Activated T-cell treated with anti-CD3 and anti-CD28 coated beads, Interleukin-2, amount 50 U/mL, for 72 hours (primary cell): ENCODE measurements at places on chromosomes 4 and X.

GRCh38 chr4:143488687-143489086, 24.8 kb upstream of the SMARCA5 start:
- DNase-seq: no peak

- DNase-seq: no peak
These were observed 2106.0 kb downstream of the PCDH7 start for GRCh38 chr4:32826169-32826568.

- no peak for DNase-seq
These were observed 180.4 kb downstream of the SLIT2 start for GRCh38 chr4:20432088-20432487.

- no peak for DNase-seq
These were observed 8.0 kb upstream of the DHRSX start for GRCh38 chrX:2508648-2509335.

GRCh38 chr4:95263391-95263790, 285.4 kb downstream of the UNC5C start:
- no peak for DNase-seq

- peak; percentile 2 for DNase-seq
These were observed 285.0 kb upstream of the AADAT start for GRCh38 chr4:170374770-170375169.

GRCh38 chr4:85823295-85823694, 348.3 kb downstream of the ARHGAP24 start:
- no peak for DNase-seq

DNA sequence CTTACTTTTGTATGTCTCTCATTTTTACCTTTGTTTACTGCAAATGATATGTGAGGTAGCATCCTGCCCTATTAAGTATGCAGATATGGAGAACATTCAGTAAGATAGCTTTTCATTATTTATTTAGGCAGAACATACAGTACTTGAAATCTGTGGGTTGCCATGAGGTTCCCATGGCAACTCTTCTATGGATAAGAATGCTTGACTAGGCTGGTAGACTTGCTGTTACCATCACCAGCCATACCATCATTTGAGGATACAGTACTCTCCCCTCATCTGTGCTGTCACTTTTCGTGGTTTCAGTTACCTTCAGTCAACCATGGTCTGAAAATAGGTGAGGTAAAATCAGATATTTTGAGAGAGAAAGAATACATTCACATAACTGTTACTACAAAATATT, 56.7 kb downstream of the NAF1 start:
- DNase-seq: no peak

- DNase-seq: no peak
These were observed 273.9 kb downstream of the AFF2 start for GRCh38 chrX:148774276-148774675.

- DNase-seq: no peak
These were observed 46.9 kb downstream of the SUPT20HL2 start for GRCh38 chrX:24266996-24267395.

- no peak for DNase-seq
These were observed 582.4 kb downstream of the FAM133A start for GRCh38 chrX:94256396-94256795.

DNA sequence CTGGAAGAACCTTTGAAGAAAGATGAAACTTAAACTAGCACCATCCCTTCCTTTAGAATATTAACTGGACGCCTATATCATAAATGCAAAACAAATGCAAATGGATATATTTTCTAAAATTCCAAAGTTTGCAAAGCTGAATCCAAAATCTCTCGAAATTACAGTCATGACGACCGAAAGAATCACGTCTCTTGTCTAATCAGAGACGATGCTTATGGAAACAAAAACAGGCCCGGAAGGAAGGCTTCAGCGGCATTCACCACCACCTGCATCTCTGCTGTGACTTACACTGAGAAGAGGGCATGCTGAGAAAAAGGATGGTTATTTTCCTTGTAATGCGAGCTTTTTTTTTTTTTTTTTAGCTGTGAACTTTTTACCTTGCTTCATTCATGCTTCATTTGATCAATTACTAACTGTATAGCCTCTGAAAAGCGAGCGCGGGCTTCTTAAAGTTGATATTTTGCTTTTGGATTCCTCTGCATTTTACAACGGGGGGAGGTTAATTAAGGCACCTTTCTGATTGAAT, 209.3 kb downstream of the SOWAHB start:
- no peak for DNase-seq

- DNase-seq: no peak
These were observed 359.6 kb upstream of the LCORL start for GRCh38 chr4:18381186-18381585.

DNA sequence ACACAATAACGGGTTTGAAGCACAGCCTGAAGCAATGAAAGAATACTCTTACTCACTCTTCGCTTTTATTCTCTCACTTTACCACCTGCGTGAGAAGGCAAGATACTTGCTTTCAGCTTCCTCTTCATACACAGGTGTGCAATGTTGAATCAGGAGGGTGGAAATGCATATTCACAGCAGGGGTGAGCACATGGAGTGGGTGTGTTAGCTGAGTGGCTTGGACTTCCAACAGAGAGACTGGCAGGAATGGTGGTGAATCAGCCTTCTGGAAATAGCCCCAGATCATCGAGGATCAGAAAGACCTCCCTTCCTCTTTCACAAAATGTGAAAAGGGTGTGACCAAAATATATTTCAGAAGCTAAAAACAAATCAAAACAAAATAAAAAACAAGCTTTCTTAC, 521.2 kb downstream of the STIM2 start:
- no peak for DNase-seq

- peak; percentile 75 for DNase-seq
These were observed at the start of gene HSPA4L for GRCh38 chr4:127782275-127783025. Gene HSPA4L (plus strand): TSS chr4:127782322. CDS start chr4:127782551, 229 bp downstream.

DNA sequence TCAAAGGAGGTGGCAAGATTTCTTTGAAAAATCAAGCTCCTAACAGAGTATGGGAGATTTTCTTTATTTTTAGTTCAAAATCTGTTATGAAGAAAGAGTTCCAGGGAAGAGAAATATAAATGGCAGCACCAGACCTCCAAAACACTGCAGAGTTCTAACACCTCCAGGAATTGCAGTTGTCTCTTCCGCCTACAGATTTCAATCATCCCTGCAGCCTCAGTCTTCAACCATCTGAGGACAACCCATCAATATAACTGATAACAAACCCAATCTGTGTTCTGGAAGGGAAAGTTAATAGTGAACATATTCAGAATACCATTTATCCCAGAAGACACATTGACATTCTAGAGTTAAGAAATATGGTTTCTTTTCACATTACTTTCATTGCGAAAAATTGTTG, 296.1 kb downstream of the ARAP2 start:
- no peak for DNase-seq

DNA sequence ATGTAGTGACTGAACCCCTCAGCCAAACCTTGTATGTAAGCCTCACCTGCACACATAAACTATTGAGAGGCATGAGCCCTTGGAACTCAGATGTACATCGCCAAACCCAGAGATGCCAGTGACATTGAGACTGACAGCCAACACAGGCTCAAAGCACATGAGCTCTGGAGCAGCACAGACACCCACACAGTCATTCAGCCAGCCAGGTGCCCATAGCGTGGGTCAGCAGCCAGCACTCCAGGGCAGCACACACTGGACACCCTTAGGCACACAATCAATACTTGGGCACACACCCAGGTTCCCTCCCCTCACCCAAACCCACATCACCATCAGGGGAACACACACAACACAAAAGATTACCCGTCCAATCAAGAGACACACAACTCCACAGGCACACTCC, 4.3 kb upstream of the TIMP1 start:
- no peak for DNase-seq

DNA sequence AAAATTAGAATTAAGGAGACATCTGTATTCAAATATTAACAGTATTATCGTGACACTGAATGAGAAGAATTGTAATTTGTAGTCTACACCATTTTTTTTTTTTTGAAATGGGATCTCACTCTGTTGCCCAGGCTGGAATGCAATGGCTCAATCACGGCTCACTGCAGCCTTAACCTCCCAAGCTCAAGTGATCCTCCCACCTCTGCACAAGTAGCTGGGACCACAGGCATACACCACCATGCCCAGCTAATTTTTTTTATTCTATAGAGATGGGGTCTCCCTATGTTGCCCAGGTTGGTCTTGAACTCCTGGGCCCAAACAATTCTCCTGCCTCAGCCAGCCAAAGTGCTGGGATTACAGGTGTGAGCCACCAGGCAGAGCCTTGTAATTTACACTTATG, 24.8 kb downstream of the ELF2 start:
- no peak for DNase-seq
